Stimulated activated effector memory CD8-positive, alpha-beta T cell treated with anti-CD3 and anti-CD28 coated beads, Interleukin-12 subunit alpha, Interleukin-12 subunit beta, amount 100 ng/mL, for 72 hours (primary cell): ENCODE measurements at places on chromosomes 16 and 17.

DNA sequence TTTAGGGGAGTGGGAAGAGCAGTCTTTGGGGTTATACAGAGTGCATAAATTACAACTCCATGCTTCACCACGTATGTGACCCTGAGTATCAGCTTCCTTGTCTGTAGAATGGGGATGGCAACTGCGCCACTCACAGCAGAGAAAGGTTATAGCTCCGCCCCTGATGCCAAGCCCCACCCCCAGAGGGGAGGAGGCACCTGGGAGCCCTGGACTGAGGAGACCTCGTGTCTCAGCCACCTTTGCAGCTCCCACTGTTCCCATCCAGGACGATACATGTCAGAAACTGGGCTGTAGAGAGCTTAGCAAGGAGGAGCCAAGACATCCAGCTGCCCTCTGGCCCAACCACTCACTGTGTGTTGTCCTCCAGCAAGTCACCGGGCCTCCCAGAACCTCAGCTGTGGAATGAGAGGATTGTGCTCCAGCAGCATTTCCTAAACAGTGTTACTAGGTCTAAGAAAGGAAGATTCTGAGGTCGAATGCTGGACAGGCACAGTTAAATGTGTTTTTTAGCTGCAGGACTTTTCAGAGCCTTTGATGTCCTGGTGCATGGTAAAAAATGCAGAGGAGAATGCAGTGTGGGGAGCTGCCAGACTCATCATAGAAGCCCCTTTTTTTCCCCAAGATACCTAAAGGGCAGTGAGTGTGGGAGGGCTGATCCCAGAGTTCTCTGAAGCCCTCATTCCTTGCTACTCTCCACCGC is 49.4 kb downstream of the BEAN1 start:
- no peak for DNase-seq

GRCh38 chr16:30561089-30561816 is 3.1 kb upstream of the ZNF764 start:
- no peak for DNase-seq

GRCh38 chr17:66423056-66423955 is 120.9 kb downstream of the PRKCA start:
- DNase-seq: no peak

DNA sequence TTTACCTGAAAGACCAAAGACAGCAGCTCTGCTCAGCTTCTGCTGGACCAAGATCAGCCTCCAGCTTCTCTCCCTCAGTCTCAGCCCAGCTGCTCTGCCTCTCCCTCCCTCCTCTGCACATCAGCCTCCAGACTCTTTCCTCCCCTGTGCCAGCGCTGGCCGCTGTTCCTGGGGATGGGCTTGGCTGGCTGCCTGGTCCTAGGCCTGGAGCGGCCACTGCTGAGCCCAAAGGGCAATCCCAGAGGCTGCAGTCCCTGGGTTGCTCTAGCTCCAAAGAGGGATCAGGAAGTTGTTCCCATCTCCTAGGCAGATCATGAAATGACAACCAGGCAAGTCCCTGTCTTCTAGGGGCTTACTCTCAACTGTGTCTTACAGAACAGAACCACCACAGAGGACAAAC is 31.3 kb downstream of the DCUN1D3 start:
- no peak for DNase-seq

DNA sequence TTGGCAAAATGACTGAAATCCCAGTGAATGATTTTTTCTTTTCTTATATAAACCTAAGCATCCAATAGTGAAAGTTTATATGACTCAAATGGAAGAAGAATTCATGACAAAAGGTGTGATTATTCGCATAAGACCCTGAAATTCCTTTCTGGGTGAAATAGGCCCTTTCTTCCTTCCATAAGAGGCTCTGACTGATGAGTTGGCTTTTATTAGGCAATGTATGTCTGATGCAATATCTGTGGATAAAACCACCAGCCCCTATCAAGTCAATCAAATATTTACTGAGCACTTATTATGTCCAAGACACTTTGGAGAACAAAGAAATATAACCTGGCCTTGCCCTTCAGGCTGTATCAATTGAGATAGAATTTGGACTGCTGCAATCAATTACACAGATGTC is 316.6 kb downstream of the CDH13 start:
- no peak for DNase-seq

DNA sequence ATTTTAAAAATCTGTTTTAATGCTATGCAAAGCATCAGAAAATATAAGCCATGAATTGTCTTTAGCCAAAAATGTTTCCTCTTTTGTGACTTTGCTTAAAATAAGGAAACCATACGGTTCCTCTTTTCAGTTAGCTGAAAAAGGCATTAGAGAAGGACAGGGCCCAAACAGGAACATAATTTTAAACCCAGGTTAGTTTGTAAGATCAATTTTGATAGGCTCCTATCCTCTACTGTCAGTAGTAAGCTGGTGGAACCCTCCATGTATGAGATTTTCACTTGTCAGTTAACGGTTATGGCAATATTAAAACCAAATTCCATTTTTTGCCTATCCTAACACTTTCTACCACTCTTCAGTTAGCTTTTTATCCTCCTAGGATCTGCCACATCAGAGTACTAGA is 4.3 kb downstream of the EVI2B start:
- DNase-seq: no peak

- DNase-seq: no peak
Observed at GRCh38 chr17:10754861-10755591, 25.2 kb upstream of the TMEM220 start.

GRCh38 chr16:23140107-23140506 is 9.1 kb downstream of the USP31 start:
- DNase-seq: no peak

DNA sequence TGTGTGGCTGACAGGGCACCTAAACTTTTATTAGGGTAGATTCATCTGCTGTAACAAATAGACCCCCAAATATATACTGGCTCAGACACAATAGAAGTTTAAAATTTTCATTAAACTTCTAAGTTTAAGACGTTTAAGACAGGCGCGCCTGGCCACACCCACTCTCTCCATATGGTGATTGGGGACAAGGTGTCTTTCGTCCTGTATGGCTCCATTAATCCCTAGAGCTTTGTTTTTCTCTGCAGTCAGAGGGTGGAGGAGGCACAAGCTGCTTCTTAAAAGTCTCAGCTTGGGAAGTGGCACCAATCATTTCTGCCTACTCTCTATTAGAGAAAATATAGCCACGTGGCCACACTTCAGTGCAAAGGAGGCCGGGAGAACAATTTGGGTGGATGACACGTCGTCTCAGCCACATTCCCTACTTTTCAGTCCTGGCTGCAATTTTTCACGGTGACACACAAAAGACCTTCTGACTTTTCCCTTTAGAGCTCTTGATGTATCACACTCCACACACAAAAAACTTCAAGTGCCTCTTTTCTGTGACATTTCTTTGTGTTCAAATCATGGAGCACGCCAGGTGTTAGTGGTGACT is 125.5 kb upstream of the CACNG3 start:
- no peak for DNase-seq

DNA sequence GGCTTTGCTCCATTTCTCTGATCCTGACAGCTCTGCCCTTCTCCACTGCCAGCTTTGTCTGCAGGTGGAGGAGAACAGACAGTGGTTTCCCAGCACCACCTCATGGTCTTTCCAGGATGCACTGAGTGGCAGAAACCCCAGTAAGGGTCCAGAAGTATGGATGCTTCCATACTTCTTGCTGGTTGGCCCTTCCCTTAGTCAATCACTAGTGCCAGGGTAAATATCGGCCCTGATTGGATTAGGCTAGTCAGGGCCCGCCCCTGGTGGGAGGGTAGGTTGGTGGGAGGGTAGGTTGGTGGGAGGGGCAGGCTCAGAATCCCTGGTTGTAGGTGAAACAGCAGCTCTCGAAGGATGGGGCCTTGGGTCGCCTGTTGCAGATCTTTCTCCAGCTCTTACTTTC is 10.2 kb downstream of the RNF213 start:
- no peak for DNase-seq

- DNase-seq: no peak
Observed at GRCh38 chr17:45787044-45787443, 2.9 kb downstream of the CRHR1 start.

DNA sequence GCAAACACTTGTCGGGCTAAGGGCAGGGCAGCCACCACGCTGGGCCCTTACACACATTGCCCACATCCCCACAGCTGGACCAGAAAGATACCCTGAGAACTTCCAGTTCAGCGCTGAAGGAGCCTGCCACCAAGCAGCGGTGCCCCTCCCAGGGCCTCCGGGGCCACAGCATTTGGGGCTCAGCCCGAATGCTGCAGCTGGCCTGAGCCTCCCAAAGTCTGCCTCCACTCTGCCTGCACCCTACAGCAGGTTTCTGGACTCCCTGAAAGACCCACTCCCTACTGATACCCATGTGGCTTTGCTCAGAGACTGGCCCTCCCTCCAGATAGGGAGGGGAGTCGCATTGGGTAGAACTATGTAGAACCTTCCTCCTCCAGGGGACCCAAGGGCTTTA is 1.5 kb downstream of the MCRIP1 start:
- DNase-seq: peak; percentile 68

DNA sequence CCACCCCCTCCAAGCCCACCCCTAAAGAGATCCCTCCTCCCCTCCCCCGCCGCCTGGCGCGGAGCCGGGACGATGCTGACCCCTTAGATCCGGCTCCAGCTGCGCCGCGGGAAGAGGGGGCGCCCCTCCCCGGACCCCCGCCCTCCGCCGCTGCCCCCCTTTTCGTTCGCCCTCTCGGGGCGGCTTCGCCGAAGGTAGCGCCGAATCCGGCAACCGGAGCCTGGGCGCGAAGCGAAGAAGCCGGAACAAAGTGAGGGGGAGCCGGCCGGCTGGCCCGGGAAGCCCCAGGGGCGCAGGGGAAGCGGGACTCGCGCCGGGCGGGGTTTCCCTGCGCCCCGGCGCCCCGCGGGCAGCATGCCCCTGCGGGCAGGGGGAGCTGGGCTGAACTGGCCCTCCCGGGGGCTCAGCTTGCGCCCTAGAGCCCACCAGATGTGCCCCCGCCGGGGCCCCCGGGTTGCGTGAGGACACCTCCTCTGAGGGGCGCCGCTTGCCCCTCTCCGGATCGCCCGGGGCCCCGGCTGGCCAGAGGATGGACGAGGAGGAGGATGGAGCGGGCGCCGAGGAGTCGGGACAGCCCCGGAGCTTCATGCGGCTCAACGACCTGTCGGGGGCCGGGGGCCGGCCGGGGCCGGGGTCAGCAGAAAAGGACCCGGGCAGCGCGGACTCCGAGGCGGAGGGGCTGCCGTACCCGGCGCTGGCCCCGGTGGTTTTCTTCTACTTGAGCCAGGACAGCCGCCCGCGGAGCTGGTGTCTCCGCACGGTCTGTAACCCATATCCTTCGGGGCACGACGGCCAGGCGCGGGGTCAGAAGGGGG is 623 bp downstream of the CACNA1G start:
- no peak for DNase-seq

DNA sequence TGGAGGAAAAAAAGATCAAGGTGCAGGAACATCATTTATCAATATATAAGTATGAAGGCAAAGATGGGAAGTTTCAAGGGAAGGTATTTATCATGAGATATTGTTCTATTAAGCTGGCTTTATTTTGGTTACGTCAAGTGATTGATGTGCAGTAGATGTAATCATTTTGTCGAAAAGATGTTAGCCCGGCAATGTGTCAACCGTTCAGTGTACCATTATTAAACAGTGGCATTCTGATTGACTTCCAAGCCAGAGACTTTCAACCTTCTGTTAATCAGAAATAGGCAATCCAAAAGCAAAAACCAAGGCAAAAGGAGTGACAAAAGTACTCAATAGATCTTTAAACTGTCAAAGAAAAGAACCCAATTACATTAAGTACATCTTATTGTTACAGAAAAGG is 1340.3 kb upstream of the GOT2 start:
- no peak for DNase-seq

- DNase-seq: no peak
Observed at GRCh38 chr17:26963163-26963503, 330.8 kb upstream of the WSB1 start.

- DNase-seq: no peak
Observed at GRCh38 chr17:27296428-27296979, 2.6 kb downstream of the WSB1 start.

DNA sequence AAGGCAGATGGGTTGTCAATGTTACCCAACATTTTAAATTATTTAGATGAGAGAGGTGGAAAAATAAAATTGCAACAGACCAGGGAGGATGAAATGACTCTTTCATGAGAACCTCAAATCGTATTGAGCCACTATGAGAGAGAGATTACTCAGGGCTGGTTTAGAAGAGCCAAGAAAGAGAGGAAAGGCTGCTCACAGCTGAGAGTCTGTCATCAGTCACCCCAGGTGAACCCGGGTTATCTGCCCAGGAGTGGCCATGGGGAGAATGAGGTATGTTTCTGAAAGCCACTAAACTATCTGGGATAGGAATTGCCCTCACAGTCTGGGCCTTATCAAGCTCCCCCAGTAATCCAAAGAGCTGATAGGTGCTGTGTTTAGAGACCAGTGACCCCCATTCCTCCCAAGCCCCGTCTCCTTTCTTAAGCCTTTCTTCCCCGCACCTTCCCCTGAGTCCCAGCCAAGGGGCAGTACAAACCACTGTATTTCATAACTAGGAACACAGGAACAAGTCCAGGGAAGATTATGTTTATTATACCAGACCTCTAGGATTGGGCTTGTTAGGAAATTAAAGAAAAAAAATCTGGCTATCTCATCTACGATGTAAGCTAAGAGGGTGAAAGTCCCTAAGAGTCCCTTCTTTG is 158.9 kb upstream of the NOL11 start:
- no peak for DNase-seq

DNA sequence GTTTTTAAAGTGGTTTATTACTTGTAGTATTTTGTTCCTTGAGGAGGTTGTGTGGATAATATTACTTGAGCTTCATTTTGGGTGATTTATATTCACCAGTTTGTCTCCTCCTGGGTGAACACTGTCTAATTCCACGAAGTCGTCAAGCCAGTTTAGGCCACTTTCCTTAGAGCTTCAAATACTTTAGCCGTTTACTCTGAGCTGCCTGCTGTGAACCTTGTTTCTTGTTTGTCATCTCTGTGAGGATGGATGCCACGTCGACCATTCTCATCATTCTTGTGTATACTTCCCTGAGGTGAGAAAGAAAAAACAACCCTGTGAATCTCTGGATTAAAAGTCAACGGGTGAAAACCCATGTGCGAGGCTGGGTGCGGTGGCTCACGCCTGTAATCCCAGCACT is 9.0 kb downstream of the KRT24 start:
- DNase-seq: no peak

GRCh38 chr16:47019568-47019967 is 46.1 kb upstream of the DNAJA2 start:
- no peak for DNase-seq

DNA sequence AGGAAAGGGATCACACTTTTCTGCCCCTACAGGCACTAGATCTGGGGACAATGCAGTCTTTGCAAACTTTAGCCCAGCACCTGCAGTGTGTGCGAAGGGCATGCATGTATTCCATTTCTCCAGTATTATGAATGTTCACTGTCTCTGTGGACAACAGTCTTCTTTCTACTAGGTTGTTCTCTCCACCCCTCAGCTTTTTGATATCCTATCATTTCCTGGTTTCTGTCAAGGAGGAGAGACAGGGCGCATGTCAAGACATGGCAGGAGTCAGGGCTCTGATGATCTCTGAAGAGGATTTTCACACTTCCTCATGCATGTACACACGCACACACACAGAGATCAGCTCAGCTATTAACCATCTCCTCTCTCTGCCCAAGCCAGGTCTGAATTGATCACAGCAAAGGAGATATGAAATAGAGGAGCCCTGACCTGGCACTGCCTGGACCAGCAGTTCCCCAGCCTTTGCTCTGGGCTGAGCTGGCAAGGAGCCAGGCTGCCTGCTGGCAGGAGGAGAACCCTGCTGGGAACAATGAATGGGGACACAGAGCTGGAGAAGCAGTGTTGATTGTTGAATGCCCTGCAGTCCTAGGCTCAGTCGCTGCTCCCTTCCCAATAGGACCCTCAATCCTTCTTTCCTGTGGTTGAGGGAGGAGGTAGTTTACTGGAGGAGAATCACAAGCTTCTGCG is 2.6 kb downstream of the GPR179 start:
- no peak for DNase-seq

GRCh38 chr16:85265161-85265784 is 153.0 kb upstream of the CIBAR2 start:
- no peak for DNase-seq
